ENCODE measurements at places on chromosomes 2 and 18. TPM values are rescaled to one million over a fixed set of nuclear protein-coding genes. Genes with fewer than 3 reads are reported as not detected.

The GALR1 gene
- total RNA-seq: under 0.01 TPM

The DAW1 gene
- total RNA-seq: not detected

DNA sequence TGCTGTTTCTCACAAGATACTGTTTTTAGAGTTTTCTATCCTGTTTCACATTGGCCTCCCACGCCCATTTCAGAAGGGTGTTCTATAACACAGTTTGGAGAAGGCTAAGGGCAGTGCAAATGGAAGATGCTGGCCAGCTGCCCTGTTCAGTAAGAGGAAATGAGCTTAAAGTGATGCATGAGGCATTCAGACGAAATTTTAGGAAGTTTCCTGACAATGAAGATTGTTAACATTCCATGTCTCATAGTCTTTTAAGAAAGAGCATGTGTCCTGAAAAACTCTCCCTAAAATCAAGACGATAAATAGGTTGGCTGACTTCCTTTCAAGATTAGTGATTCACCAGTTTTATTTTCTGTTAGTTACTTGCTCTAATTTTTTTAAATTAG is 484.2 kb upstream of the NRP2 start:
- no peak for DNase-seq

DNA sequence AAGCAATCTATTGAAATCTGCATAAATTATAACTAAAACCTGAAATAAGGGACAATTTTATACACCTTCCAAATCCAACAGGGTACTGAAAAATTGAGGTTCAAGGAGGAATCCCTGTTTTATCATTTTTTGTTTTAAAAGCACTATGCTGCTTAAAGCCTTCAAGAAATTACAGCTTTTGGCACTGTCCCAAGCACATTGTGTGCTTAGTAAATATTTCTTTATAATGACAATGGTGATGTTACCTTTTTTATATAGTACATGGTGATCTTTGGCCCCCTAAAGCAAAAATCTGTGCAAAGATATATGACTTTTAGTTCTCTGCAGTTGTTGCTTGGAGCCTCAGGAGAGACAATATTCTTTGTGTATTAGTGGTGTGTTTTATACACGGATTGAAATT is 71.6 kb upstream of the EFEMP1 start:
- no peak for DNase-seq

- DNase-seq: no peak
These were observed 434.2 kb downstream of the GRB14 start for GRCh38 chr2:164187121-164187520.

GRCh38 chr18:21703241-21703820 is 1.2 kb downstream of the ABHD3 start:
- peak; percentile 71 for DNase-seq

GRCh38 chr2:196131384-196131937 is 39.9 kb downstream of the STK17B start:
- peak; percentile 57 for DNase-seq

- DNase-seq: no peak
These were observed 142.9 kb upstream of the MEX3C start for GRCh38 chr18:51340332-51340731.

DNA sequence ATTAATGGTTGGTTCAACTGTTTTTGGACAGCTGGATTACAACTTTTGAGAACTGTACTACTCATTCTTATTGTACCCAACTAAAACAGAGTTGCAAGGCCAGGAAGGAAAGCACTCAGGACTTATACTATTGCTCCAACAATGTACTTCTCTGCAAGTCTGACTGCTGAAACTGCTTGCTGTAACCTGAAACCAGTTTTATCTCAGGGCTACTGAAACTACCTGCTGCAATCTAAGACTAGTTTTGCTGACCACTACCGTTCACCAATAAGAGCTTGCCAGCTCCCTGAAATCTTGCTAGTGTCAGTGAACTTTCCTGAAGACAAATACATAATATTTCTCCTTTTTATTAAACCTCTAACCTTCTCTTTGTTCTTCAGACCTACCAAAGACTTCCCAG is 157.3 kb downstream of the CDCA7 start:
- no peak for DNase-seq

DNA sequence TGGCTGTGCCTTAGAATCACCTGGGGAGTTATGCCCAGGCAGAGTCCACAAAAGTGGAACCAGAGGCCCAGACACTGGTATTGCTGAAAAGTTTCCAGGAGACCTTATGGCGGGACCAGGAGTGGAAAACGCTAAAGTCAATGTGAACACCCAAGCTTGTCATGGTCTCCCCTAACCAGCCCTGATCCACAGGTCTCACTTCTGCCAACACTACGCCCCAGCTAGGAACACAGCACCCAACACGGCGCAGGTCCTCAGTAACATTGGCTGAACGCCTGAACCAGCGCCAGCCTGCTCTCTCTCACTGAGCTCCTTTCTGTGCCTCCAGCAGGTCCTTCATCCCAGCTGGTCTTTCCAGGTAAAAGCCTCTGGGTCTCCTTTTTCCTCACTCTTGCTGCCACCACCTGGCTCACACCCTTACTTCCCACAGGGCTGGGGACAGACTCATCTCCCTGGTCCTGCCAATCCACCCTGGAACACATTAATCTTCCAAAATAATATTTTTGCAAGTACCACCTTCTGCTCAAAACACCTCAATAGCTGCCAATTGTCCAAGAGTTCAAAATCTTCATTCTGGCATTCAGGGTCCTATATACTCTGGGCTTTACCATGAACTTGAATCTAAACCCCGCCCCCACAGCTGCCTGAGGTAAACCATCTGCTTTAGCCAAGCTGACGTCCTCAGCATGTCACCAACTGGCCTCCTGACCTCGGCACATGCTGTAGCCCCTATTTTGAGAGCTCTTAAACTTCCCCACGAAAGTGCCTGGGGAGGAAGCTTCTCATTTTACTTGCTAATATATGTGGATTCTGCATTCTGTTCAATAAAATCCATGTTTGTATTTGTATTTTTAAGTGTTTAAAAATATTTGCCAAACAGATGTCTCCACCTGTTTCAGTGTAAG is 34.6 kb downstream of the ADCY3 start:
- no peak for DNase-seq

GRCh38 chr2:220041447-220041846 is 414.0 kb downstream of the SLC4A3 start:
- DNase-seq: no peak

- DNase-seq: no peak
These were observed 188.0 kb downstream of the CYRIA start for GRCh38 chr2:16477648-16478047.

Data from transverse colon (tissue), 4 donors.